ENCODE measurements at places on chromosomes 12 and 14.

GRCh38 chr14:78232231-78233000 lies 62.2 kb downstream of the NRXN3 start:
- no peak for DNase-seq

DNA sequence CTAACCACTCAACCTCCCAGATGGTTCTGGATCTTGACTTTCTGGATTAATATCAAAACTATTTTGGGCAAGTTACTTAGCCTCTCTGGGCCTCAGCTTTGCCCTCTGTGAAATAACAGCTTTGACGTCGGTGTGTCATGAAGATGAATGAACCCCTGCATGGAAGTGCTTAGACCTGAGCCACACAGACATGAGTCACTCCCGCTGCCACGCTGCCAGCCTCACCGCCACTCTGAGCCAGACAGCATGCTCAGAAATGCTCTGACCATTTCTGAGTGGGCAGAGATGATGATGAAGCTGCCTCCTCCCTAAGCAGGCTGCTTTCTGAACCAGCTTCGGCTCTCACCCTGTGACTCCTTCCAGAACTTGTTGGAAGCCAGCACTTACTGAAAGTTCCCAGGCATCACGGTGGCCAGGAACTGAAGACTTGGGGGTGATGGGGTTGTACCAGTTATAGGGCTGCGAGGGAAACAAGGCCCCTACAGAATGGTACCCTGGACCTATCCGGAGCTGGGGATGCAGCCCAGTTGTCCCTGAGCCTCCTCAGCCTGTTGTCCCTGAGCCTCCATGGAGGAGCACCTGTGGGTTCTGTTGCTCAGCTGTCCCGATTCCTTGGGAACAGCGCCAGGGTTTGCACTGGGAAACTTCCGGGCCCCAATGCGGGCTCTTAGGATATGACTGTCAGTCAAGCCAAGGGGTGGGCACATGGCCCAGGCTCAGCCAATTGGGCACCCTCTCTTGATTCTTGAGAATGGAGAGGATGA lies 2.0 kb upstream of the CCDC197 start:
- peak; percentile 27 for DNase-seq

DNA sequence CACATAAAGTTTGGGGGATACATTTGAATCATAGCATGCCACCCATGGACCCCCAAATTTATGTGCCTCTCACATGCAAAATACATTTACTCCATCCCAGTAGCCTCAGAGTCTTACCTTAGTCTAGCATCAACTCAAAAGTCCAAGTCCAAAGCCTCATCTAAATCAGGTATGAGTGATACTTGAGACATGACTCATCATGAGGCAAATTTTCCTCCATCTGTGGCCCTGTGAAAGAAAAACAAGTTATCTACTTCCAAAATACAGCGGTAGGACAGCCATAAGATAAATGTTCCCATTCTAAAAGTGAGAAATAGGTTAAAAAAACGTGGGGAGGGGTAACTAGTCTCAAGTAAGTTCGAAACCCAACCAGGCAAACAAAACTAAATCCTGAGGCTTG lies 444.2 kb downstream of the SNAPC1 start:
- DNase-seq: no peak

DNA sequence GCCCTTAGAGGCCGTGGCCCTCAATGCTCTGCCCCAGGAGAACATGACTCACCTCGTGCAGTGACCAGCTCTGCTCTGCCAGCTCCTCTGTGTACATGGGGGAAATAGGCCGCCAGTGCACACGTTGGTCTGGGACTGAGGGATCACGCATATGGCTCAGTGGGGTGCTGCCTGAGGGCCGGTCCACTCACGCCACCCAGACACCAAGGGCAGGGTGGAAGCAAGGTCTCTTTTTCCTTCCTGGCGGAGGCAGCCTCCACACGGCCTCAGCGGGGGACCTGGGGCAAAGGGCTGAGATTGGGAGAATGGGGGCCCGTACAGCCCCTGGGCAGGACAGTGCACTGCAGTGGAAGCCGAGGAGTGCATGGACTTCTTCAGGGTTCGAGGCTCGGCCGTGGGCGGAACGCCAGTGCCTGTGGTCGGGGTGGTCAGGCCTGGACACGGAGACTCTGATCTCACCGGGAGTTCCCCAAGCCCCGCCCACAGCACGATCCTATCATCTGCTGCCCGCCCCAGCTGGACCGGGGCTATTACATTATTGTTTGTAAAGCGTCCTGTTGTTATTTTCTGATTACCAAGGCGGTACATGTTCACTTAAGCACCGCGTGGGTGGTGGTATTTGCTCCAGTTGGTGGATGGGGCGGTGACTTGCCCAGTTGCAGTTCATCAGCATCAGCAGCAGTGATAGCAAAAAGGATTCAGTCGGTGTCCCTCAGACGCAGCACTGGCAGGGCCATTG lies 38.8 kb upstream of the TDRD9 start:
- DNase-seq: no peak

- peak; percentile 38 for DNase-seq
Measured at GRCh38 chr12:47903927-47904712, 674 bp downstream of the VDR start.

Measured in head of caudate nucleus (tissue), 42 donors.